Fibroblast of skin of right quadriceps (primary cell): ENCODE measurements at places on chromosomes 11 and 22.

- DNase-seq, result peak; percentile 98
Observed at GRCh38 chr22:20569059-20570058, 61.9 kb downstream of the MED15 start.

- no peak for DNase-seq
Observed at GRCh38 chr11:57210781-57211180, 26.3 kb downstream of the APLNR start.

DNA sequence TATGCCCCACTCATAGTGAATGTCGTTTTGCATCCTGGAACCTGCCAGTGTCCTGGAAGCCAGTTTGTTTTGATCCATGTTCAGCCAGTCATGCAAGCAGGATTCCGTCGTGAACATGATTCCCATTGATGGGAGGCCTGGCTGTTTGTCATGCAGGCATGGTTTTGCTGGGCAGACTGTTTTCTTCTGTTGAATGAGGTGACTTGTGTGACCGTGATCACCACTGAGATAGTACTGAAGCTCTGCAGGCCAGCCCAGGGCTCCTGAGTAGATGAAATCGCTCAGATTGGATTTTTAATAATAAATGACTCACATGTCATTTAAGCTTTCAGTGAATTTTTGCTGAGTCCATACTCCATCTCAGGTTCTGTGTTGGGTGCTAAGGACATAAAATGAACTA lies 117.8 kb downstream of the PDE2A start:
- no peak for DNase-seq

DNA sequence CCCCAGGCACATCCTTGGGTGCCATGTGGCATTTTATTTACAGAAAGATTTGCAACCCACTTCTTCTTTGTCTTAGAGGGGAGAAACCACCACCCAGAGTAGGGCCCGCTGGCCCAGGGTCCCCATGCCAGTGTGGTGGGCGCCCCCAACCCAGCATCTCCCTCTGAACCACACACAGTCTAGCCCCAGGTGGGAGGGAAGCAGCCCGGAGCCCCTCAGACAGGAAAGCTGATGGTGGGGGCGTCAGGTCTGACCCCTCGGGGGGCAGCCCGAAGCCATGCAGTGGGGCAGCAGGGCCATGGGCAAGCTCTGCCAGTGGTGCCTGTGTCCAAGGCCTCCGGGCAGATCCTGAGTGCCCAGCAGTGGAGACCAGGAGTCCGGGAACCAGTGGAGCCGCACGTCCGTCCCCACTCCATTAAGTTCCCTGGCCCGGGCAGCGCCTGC lies 11.7 kb downstream of the TRPM5 start:
- DNase-seq, result no peak

DNA sequence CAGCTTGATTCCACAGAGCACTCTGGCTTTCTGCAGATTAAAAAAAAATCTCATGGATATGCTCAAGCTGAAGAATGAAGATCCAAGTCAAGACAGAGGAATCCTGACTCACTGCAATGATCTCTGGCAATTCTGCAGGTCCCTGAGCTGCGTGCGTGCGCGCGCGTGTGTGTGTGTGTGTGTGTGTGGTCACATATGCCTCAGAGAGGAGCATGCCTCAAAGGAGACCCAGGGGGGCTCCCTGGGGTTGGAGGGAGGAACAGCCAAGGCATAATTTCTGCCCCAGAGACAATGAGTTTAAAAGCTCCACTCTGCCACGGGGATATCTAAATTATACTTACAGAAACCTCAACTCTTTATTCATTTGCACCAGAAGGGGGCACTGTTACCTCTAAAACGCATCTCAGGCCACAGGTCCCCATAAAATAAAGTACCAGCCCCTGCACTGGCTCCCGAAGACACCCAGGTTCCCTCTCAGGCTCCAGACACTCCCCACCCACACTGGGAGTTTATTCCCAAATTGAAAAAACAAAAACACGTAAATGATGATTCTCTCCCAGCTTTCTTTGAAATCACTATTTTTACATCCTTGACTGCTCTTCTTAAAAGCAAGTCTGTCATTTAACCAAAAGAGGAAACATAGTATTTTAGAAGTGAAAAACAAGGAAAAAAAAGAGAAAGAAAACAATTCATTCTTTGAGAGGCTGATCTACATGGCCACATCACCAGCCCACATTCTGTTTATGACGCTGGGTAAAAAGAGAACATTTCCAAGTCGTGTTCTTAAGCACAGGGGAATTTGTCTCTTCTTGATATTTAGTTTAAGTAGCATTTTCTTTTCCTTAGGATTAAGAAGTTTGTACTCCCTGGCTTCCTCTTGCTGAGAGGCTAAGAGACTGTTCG lies 401.0 kb downstream of the LARGE1 start:
- peak; percentile 70 for DNase-seq

DNA sequence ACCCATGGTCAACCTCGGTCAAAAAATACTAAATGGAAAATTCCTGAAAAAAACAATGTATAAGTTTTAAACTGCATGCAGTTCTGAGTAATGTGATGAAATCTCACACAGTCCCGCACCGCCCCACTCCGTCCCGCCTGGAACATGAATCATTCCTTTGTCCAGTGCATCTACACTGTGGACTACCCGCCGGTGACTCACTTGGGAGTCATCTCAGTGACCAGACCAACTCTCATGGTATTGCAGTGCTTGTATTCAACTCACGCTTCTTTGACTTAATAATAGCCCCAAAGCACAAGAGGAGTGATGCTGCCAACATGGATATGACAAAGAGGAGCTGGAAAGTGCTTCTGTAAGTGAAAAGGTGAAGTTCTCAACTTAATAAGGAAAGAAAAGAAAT lies 48.8 kb downstream of the ARHGAP32 start:
- DNase-seq, result peak; percentile 97

DNA sequence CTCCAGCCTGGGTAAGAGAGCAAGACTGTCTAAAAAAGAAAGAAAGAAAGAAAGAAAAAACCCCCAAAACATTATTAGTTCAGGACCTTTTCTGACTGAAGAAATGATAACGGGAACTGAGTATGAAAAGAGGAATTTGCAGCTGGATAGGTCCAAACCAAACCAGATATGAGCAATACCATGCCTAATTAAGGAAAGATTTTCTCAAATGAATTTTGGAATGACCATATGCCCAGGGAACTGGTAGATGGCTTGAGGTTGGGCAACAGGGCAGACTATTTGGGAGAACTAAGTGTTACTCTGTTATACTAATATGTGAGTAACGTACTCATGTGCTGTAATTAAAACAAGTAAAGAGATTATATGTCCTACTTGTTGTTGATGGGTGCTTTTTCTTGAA lies 186.1 kb downstream of the TMEM135 start:
- peak; percentile 3 for DNase-seq
